ENCODE measurements at places on chromosomes 13 and 19.
A peak's percentile ranks its signal among the peaks of the same experiment; 100 is the strongest.

DNA sequence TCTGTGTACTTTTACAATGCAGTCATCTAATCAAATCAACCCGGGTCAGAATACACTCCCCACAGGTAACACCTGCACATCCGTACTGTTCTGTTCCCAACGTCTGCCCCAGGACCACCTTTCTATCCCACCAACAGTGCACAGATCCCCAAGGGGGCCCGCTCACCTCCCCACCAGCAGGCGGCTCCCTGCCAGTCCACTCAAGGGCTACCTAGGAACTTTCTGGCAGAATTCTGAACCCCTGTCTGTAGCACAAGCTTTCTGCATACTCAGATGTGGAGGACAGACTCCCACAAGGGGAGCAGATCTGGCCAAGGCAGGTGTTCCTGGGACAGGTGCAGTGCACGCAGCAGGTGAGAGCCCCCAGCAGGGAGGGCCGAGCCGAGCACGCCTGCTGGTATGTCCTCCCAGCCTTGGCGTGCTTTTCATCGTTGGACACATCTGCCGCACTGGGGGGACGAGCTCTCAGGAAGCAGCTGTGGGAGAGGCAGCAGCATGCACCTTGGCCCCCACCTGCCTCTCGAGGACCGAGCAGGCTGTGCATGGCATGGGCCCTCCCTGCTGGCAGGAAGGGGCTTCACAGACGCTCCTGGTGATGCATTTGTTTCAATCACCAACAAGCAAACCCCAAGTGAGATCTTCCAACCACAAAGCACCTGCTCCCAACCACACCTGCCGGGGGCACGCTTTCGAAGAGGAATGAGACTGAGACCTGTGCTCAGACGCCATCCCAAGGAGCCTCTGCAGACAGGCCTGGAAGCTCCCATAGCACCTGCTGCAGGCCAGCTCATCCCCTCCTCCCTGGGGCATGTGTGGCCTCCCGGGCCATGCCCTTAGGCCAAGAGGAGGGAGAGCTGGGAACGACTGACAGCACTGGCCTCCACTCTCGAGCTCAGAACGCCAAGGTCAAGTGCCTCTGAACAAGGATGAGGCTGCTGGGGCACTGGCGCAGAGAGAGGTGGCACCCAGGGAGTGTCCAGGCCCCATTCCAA is 35.9 kb downstream of the RAB20 start:
- no peak for DNase-seq

DNA sequence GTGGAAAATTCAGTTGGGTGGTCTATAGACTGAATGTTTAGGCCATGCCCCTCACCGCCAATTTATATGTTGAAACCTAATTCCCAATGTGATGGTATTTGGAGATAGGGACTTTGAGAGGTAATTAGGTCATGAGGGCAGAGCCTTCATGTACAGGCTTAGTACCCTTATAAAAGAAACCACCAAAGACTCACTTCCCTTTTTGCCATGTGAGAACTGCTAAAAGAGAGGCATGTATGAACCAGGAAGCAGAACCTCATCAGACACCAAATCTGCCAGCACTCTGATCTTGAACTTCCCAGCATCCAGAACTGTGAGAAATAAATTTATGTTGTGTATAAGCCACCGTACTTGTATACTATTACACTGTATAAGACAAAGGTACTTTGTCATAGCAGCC is 40.6 kb downstream of the UQCRFS1 start:
- DNase-seq = no peak

GRCh38 chr19:3576696-3577443 is 4.1 kb downstream of the HMG20B start:
- no peak for DNase-seq

GRCh38 chr19:41442473-41443355 is at the start of gene ERICH4:
ERICH4 (plus strand) TSS chr19:41443156; CDS start chr19:41443170, 14 bp downstream.
- DNase-seq = no peak

GRCh38 chr13:106491928-106492587 is 43.4 kb downstream of the EFNB2 start:
- no peak for DNase-seq

DNA sequence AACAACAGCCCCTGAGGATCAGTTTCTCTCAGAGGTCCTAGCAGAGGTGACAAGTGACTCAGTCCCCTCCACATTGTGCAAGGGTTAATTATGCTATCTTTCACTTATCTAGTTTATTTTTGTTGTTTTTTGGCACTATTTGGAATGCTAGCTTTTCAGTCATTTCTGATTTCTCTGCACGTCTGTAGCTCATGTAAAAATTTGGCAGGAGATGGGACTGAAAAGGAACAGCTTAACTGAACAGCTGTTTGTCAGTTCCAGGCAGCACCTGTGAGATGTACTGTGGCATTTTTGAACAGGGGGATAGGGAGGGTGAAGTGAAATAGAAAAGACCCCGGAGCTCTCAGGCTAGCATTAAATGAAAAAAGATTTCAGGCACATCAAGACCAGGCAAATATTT is 313.5 kb downstream of the SUCLA2 start:
- DNase-seq = no peak

GRCh38 chr13:111915104-111915551 is 151.8 kb upstream of the SOX1 start:
- no peak for DNase-seq

GRCh38 chr13:20043207-20043925 is 84.8 kb downstream of the ZMYM2 start:
- DNase-seq = no peak

- no peak for DNase-seq
These were observed 9.9 kb downstream of the FRY start for GRCh38 chr13:32041429-32041828.

DNA sequence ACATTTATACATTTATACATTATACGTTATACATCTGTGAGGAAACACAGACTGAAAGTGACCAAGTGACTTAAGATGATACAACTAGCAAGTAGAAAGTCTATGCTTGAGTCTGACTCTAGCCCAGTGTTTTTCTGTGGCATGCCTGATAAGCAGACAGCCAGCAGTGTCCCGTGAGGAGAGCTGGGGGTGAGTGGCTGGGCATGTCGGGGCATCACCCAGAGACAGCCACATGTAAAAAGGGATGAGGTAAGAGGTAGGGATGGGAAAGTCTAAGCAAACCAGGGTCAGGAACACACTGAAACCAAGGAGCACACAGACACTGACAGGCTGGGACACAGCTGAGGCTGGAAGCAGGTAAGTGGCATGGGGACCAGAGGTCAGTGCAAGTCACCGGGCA is 333.2 kb downstream of the FOXO1 start:
- no peak for DNase-seq

DNA sequence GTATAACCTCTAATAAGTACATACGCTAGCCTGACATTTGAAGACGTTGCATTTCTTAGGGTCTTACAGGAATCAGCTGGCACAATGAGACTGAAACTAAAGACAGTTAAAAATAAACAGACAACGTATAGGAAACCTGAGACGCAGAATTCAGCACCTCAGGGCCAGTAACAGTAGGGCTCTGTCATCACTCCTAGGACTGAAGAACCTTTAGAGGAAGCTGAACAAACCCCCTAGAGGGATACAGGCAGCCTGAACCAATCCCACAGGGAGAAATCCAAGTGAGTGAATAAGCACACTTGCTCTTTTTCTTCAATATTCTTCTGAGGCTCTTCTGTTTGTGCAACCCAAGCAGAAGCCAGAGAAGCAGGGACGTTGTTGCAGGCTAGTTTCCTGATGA is 53.9 kb upstream of the KLHL1 start:
- no peak for DNase-seq

- DNase-seq = no peak
These were observed 279.0 kb downstream of the NHLRC3 start for GRCh38 chr13:39317291-39317690.

DNA sequence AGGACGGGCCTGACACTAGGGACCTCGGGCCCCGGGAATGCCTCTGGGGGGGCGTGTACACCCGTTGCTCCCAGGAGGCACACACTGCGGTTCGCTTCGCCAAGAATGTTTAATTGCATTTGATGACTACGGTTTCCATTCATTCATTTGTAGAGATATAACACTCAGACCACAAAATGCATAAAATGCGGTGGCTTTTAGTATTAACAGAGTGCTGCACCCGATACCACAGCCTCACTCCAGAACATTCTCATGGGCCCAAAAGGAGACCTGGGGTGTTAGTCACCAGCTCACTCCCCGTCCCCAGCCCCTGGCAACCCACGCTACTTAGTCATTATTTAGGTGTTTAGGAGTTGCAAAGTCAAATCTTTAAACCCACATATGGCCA is 21.8 kb downstream of the HCN2 start:
- DNase-seq = peak; percentile 62

- DNase-seq = peak; percentile 36
These were observed 1.4 kb downstream of the STK11 start for GRCh38 chr19:1206864-1207450.

- DNase-seq = no peak
These were observed 2.7 kb upstream of the PLIN3 start for GRCh38 chr19:4870025-4870700.

GRCh38 chr13:75302071-75302698 is 179.8 kb downstream of the TBC1D4 start:
- DNase-seq = no peak

- DNase-seq = no peak
These were observed 531.7 kb downstream of the MYO16 start for GRCh38 chr13:109160887-109161669.

DNA sequence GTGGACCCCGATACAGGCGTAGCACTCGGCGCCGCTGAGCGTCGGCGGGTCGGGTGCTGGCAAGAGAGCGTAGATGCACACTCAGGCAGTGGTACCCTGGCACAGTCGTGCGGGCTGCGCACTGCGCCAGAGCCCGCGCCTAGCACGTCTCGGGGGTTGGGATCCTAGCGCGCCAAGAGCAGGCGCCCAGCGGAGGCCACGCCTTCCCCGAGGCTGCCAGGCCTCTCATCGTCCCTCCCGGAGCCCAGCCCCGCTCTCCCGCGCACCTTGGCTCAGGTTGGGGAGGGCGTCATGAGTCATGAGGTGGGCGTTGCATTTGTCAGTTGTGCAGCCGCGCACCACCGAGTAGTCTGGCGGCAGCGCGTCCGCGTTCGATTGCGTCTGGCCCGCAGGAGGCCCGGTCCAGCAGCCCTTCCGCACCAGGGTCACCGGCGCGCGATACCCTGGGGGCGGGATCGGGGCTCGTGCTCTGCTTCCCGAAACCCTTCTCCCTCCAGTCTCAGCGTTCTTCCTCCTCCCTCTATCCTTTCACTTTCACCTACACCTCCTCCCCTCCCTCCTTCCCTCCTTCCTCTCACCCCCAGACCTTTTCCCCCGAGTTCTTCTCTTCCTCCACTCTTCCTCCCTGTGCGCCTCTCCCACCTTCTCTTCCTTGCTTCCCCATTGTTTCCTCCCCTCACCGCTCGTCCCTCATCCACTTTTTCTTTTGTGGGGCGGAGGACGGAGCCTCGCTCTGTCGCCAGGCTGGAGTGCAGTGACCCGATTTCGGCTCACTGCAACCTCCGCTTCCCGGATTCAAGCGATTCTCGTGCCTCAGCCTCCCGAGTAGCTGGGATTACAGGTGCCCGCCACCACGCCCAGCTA is 3.5 kb downstream of the LYPD5 start:
- DNase-seq = peak; percentile 45

Data from CD4-positive, alpha-beta T cell treated with Interleukin-12 subunit alpha and Interleukin-12 subunit beta, for 1 hour (primary cell).